DMS79 (cell line): ENCODE measurements at places on chromosomes 11 and 22.

DNA sequence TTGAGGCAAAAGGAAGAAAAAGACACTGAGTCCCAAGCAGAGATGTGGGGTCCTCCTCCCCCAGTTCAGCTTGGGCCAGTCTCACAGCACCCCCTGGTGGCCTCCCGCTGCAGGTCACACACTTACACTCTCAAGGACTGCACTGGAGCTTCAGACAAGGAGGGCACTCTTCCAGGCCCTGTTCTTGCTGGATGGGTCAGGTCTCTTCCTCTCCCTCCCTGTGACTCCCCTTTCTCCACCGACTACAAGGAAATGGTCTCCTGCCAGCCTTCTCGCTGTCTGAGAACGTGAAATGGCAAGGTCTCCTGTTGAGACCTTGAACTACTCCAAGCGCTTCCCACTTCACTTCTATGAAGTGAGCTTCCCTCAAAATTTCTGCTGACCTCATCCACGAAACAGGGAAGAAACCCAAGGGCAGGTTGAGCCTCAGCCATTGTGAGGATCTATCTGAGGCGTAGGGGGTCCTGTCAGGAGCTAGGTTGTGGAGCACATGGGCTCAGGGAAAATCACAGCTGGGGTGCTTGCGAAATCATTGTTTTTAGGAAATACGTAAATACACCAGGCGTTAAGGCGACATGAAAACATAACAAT is 11.2 kb upstream of the IGLL1 start:
- no peak for DNase-seq

DNA sequence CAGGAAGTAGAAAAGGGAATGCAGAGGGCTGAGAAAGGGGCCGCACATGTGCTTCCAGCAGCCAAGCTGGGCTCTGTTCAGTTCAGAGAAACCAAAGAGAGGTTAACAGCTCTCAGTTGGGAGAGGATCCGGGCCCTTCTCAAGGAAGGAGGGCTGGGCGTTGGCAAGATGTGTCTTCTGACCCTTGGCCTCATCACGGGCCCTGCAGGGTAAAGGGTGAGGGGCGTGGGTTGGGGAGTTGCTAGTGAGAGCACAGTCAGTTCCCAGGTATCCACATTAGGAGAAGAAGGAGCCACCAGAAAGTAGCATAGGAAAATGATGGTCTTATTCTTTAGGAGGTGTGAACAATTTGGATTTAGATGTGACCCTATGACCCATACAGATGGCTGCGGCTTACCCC is 73.0 kb downstream of the OSBP2 start:
- DNase-seq: no peak

DNA sequence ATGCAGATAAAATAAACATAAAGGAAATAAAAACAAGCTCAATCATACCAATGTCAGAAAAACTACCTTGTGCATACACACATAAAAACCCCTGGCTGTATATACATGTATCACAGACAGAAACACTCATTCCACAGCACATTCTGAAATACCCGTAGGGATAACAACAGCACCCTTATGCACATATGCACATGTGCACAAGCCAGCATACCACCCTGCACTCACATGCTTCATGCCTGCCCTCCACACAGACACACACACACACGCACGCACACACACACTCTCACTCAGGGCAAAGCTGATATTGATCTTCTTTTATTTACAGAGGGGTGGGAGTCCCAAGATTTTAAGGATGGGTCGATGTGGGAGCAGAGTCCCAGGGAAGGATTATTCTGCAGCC is 92.1 kb downstream of the CSNK2A3 start:
- DNase-seq: no peak

DNA sequence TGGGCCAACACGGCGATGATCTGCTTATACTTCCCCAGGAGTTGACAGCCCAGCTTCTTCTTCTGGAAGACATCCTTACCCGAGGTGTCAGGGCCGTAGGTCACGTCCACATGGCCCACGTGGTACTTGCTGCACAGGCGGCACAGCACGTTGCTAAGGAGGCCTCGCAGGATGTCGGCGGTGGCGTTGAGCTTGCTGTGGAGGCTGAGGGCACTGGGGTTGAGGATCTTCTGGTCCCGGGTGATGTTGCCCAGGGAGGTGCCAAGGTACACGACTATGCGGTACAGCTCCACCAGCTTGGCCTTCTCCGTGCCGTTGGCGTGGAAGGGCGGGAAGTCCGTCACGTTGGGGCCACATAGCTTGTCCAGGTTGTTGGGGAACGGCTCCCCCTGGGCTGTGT is 2.9 kb downstream of the LIF start:
- DNase-seq: no peak
